ENCODE measurements at places on chromosomes 5 and 9.

DNA sequence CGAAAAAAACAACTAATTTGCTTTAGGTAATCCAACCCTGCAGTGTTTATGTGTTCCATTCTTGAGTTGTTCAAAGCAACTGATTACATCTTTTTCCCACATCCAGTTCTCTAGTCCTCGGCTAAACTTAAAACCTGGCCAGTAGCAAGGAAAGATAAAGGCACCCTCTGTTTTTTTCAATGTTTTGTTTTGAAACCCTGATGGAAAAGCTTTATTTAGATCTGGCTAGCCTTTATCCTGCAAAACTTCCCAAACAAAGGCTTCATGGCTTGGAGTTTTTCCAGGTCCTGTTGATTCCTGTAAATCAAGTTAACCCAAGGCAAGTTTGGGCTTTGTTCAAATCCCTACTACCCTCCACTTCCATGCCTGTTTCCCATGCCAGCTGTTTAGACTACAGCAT is 105.1 kb downstream of the CEMIP2 start:
- no peak for DNase-seq

- DNase-seq, result no peak
Observed at GRCh38 chr9:88529496-88529895, 5.5 kb upstream of the NXNL2 start.

GRCh38 chr9:106896695-106897094 is 33.7 kb downstream of the ZNF462 start:
- DNase-seq, result no peak

DNA sequence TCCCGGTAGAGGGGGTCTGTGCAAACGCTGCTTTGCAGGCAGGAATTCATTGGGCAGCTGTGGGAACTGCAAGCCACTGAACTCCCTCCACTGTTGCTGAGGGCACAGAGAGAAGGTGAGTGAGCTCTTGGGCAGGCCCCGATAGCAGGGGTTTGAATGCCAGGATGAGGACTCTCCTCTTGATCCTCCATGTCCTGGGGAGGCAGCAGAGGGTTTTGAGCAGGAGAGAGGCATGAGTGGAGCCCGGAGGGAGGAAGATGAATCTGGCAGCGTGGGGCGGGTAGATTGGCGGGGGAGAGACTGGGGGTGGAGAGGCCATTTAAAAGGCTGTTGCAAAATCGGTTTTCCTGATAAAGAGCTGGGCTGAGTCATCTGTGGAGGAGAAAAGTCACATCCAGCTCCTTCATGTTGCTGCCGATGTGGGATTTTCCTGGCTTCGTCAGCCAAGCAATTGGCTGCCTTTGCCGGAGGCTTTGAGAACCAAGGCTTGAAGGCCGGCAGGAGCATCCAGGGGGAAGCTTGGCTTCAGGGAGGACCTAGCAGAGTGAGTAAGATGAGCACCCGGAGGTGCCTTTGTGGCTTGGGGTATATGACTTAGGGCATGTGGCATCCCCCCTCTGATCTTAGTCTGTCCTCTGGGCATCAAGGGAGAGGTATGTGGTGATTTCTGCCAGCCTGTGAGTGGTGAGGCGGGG is at the start of gene SYNPO:
SYNPO (plus strand) TSS at position 350 of the 695 bp plus-strand sequence. CDS start 7,616 bp downstream, outside the sequence.
- DNase-seq, result no peak

GRCh38 chr9:8136477-8136876 is 336.9 kb upstream of the DMAC1 start:
- no peak for DNase-seq

- DNase-seq, result no peak
Observed at GRCh38 chr9:129422843-129423192, 198.1 kb downstream of the C9orf50 start.

- DNase-seq, result no peak
Observed at GRCh38 chr5:116396476-116397099, 178.0 kb downstream of the SEMA6A start.

GRCh38 chr9:133693116-133693515 is 45.0 kb downstream of the SARDH start:
- DNase-seq, result no peak

GRCh38 chr9:71490810-71491209 is 277.5 kb downstream of the CEMIP2 start:
- peak; percentile 2 for DNase-seq

- DNase-seq, result no peak
Observed at GRCh38 chr5:81314581-81314980, 13.2 kb downstream of the ZCCHC9 start.

DNA sequence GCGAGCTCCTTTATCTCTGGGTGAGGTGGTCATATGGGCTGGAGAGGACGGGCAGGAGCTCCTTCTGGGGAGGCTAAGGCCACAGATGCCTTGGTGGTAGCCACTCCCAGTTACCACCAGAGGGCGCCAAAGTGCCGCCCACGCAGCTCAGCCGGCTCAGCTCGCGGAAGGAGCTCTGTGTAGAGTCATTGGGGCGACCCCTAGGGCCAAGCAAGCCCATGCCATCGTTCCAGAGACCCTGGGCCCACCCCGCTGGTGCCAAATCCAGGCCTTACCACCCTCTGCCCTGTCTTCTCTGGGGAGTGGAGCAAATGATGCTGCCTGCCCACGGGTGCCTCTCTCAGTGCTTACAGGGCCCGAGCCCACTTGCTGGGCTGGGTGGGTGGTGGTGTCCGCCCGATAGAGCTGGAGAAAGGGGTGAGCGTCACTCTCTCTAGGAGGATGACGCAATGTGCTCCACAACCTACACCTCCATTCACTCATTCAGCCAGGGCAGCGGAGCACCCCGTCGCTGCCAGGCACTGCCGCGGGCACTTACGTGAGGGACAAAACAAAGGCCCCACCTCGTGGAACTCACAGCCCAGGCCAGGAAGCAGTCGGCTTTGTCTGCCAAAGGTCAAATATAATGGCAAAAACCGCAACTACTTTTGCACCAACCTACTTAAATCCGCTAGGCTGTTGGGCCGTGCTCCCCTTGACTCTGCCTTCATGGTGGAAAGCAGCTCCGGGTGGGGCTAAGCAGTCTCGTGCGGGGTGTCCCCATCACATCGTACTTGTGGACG is 13.8 kb downstream of the TSPAN17 start:
- DNase-seq, result peak; percentile 81

- no peak for DNase-seq
Observed at GRCh38 chr5:171475596-171475995, 56.1 kb downstream of the FGF18 start.

DNA sequence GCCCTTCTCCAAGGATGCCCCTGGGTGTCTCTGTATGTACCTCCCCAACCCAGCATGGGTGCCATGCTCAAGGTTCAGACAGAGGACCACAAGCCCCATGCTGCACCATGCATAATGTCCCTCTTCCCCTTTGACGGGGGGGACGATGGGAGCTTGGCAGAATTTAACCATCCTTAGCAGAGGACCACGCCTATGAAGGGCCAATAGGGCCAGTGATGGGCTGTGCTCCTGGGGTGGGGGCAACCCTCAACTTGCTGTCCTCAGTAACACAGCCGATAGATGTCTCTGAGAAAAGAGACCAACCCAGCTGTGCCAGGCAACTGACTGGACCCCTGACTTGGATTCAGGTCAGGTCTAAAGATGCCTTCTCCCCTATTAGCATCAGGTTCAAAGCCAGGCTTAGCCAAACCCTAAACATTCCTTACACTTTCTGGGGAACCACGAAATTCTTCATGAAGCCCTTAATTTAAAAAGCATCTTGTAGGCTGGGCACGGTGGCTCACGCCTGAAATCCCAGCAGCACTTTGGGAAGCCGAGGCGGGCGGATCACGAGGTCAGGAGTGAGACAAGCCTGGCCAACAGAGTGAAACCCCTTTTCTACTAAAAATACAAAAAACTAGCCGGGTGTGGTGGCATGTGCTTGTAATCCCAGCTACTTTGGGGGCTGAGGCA is 20.7 kb upstream of the JADE2 start:
- DNase-seq, result no peak

- DNase-seq, result no peak
Observed at GRCh38 chr5:15630441-15630840, 130.5 kb downstream of the FBXL7 start.

- no peak for DNase-seq
Observed at GRCh38 chr5:92927291-92927778, 653.7 kb downstream of the NR2F1-AS1 start.

DNA sequence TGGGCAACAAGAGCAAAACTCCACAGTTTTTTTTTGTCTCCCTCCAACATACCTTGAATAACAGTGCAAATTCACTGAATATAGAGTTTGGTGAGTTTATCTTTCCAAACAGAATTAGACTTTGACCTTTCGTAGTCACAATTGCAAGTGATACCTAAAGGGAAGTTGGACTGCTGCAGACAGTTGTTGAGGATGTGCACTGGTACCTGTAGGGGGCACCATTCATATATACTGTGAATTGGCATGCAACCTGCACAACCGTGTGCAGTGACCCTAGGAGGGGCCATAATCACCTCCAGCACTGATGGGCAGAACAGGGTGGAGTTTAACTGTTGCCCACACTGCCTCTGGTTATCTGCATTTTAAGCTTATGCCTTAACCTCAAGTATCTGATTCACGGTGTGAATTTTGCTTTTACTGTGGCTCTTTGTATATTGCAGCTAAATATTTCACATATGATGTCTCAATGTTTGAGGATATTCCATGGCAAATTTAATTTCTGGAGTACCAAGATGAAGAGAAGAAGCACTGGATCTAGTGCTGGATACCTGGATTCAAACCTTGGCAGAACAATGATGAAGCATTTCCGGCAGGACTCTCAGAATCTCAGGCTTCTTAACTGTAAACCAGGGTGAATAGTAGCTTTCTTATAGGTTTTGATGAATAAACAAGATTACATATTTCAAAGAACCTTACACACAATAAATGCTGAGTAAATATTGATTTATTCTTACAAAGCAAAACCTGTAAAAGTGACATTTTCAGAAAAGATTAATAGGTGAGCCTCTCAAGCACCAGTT is 144.3 kb downstream of the ACTBL2 start:
- peak; percentile 39 for DNase-seq

- DNase-seq, result no peak
Observed at GRCh38 chr5:173454361-173454735, 126.1 kb upstream of the STC2 start.

DNA sequence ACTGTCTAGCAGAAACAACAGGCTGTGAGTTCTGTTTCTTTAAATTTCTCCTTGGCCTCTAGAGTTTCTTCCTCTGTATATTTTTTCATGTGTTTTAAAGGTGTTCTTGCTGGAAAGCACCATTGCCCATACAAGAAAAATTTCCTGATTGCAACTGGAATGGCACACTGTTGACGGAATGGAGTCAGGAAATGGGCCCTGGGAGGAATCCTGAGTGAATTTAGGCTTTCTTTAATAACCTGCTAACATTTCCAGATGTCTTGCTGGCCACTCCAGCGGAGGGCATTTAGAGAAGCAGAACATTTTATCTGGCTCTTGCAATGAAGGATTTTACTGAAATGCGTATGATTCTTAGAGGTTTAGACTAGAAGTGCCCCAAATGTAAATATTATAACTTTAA is 736.3 kb downstream of the TAF11L14 start:
- no peak for DNase-seq

- peak; percentile 47 for DNase-seq
Observed at GRCh38 chr5:56070851-56071465, 76.2 kb upstream of the IL6ST start.

- no peak for DNase-seq
Observed at GRCh38 chr9:81132796-81133195, 556.6 kb downstream of the TLE1 start.

DNA sequence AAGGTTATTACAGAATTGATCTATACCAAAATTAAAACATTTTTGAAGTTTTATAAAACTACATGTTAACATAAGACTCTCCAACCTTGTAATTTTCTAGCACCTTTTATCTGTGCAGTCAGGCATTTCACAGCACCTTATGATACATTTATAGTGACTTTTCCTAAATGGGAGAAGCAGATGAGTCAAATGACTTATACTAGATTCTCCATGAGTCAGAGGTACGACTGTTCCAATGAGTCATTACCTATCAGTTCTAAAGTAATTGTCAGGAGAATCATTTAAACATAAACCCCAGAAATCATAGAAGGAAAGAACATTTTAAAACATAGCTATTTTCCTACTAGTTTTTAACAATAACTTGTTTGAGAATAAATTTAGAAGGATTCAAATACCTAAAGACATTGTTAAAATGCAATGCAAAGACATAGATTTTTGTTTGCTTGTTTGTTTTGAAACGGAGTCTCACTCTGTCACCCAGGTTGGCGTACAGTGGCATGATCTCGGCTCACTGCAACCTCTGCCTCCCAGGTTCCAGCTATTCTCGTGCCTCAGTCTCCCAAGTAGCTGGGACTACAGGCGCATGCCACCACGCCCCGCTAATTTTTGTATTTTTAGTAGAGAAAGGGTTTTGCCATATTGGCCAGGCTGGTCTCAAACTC is 34.7 kb upstream of the DMXL1 start:
- peak; percentile 69 for DNase-seq

- DNase-seq, result no peak
Observed at GRCh38 chr5:111227801-111228200, 3.6 kb downstream of the CAMK4 start.

- DNase-seq, result no peak
Observed at GRCh38 chr9:90343991-90344390, 298.6 kb downstream of the DIRAS2 start.

DNA sequence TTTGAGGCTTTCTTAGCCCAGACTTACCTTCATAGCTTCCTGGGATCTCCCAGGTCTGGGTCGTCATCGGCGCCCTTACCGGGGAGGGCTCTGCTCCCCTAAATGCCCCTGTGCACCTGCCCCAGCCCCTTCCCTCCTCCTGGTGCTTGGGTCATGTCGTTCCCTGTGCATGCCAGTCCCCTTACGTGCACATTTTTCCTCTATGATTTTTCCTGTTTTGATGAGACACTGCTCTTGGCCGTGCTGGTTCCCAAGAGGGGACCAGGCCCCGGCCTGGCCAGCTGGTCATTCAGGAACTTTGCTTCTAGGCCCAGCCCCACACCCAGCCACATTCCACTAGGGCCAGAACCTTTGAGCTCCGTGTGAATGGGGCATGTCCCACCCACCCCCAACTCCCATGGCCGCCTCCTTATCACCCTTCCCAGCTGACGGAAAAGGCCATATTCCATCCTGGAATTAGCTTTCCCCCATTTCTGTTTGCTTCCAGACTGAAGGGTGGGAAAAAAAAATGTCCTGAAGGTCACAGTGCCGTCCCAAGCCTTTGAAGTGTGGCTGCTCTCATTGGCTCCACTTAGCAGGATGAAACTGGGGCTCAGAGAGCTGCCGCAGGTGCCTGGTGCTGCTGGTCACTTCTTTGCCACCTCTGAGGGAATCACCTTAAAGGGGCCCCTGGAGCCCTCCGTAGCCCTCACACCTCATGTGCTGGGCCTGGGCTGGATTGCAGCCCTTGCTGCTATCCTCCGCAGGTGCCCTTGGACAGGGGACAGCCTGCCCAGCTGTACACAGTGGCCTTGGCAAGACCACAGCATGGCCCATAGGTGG is 25.1 kb downstream of the ERGIC1 start:
- no peak for DNase-seq

- DNase-seq, result peak; percentile 32
Observed at GRCh38 chr5:157046041-157046440, 12.9 kb downstream of the HAVCR1 start.

- peak; percentile 4 for DNase-seq
Observed at GRCh38 chr9:26656003-26656870, 236.4 kb downstream of the CAAP1 start.

GRCh38 chr5:83451955-83452354 is 19.6 kb upstream of the VCAN start:
- no peak for DNase-seq

Measured in activated CD4-positive, alpha-beta T cell treated with anti-CD3 and anti-CD28 coated beads, Interleukin-10, Interleukin-2, amounts not matched to agents 100 ng/mL and 50 ng/mL, durations not matched to agents 16 hours and 8 hours (primary cell).